Renal pelvis (tissue), 12 donors: ENCODE measurements at places on chromosomes 11 and 22. TPM values are rescaled to one million over a fixed set of nuclear protein-coding genes. Genes with fewer than 3 reads are reported as not detected.

NXPE2 gene
- 0.37 TPM for polyA plus RNA-seq

KCNJ1 gene
- polyA plus RNA-seq, result 69.9 TPM

MMP12 gene
- polyA plus RNA-seq, result 4.7 TPM

OR6A2 gene
- polyA plus RNA-seq, result not detected

GRCh38 chr11:31397239-31397834 lies 27.7 kb downstream of the DNAJC24 start:
- DNase-seq, result no peak

DNA sequence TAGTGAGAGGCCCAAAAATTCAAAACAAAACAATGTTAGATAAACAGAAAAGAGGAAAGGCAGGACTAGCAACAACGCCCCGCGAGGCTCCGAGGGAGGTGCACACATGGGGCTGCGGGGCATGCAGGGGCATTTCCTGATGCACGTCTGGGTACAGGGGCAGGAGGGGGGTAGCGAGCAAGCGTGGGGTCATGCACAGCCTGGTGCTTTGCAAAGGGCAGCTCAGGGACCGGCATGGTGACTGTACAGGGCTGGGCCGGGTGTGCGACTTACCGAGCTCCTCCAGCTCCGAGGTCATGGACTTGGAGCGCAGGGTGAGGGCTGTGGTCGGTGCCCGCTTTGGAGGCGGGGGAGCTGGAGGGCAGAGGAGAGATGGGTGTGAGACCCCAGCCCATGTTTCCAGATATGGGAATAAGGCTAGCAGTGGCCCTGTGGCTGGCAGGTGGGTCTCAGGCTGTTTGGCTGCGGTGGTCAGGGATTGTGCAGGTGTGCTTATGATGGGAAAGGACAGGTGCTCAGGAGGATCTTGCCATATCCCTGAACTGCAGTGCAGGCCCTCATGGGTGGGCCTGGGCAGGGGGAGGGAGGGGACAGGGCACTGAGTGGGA lies 103.7 kb downstream of the CTTN start:
- no peak for DNase-seq
